ENCODE measurements at places on chromosomes 1 and 21.

- DNase-seq, result no peak
These were observed 12.7 kb upstream of the WDR26 start for GRCh38 chr1:224447251-224447650.

- no peak for DNase-seq
These were observed 50.3 kb upstream of the CTPS1 start for GRCh38 chr1:40929155-40929554.

DNA sequence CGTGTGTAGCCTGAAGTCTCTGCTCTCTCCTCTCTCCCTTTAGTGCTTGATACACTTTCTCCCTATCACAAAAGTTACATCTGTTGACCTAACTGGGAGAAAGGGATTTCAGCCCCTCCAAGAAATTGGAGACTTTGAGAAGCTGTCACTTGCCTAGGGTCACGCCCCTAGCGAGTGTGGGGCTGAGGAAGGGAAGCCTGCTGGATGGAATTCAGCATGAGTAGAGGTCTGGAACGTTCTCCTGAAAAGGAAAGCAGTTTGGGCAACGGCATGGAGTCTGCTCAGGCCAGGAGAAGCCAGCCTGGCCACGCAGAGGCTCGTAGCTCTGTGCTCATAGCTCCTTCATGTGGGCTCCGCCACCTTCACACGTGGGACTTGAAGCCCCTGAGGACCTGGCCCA is 22.4 kb downstream of the COL16A1 start:
- no peak for DNase-seq

- no peak for DNase-seq
These were observed 351.0 kb upstream of the B3GALT2 start for GRCh38 chr1:193537266-193538002.

GRCh38 chr1:11158291-11158690 is 30.9 kb upstream of the ANGPTL7 start:
- no peak for DNase-seq

GRCh38 chr1:245538671-245539070 is 383.9 kb downstream of the KIF26B start:
- DNase-seq, result no peak
